ENCODE measurements at places on chromosomes 3 and 15.

DNA sequence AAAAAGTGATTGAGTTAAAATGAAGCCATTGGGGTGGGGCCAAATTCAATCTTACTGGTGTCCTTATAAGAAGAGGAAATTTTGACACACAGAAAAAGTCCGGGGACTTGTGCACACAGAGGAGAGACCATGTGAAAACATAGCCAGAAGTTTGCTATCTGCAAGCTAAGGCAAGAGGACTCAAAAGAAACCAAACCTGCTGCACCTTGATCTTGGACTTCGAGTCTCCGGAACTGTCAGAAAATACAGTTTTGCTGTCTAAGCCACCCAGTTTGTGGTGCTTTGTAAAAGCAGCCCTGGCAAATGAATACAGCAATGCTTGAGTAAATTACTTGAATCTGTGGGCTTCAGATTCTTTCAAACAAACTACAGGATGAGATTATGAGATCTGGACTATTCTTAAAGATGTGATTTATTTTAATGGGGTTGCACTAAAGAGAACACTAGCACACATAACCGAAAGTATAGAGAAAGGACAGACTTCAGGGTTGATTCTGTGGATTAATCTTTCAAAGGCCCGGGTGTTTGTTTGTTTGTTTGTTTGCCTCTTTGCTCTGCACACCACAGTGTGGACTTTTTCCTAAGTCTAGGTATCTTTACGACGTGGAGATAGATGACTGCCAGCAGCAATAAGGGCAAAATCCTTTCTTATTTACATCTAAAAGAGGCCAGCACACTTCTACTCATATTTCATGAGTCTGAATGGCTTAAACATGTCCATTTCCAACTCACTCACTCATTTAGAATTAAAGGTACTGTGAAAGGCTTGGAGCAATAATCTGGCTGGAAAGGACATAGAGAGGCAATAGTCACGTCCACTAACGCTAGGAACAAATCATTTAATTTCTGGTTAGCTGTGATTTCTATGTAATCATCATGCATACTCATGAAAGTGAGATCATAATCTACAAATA is 53.9 kb upstream of the SSR3 start:
- DNase-seq = no peak

GRCh38 chr3:152728231-152728980 is 106.5 kb upstream of the P2RY1 start:
- DNase-seq = no peak

DNA sequence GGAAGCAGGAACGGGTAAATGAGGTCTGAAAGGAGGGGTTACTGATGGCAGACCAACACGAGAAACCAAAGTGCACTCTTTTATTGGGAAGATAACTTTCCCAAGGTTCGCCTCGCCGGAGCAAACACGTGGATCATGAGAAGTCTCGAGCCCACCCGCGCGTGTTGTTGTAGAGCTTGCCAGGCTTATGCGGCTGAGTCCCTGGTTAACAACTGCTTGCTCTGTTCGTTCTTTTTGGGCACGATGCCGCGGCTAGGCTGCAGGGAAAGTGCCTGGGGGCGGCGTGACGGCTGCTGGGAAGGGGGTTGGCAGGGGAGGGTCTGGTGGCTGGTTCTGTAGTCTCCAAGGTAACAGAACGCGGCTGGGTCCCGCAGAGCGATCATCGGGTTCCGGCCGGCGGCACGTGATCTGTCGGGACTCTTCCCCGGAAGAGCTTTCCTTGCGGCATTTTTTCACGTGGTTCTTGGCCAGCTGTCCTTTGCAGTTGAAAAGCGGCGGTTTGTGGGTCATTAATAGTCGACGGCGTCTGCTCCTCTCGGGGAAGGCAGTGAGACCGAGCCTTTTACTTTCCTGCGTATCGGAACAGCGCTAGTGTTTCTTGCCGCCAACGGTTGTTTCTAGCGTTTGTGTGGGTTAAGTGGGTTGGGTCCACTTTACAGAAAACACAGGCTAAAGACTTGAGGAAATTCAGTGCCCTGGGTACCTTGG is 1.5 kb downstream of the MGA start:
- peak; percentile 69 for DNase-seq

GRCh38 chr3:78483090-78483489 is 1284.7 kb downstream of the ROBO1 start:
- DNase-seq = no peak

DNA sequence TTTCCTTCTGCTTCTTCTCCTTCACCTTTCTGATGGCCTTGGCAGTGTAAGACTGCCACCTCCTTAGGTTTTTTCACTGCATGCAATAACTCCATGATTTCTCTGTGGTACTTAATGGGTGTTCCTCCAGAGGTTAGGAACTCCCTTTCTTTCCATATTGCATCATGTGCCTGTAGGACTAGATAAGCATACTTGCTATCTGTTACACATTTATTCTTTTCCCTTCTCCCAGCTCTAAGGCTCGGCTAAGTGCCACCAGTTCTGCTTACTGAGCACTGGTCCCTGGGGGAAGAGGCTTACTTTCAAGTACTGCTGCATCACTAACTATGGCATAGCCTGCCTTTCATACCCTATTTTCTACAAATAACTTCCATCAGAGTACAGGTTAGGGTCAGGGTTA is 351.8 kb downstream of the OTOL1 start:
- no peak for DNase-seq

GRCh38 chr3:153221748-153222162 is 59.7 kb downstream of the RAP2B start:
- peak; percentile 90 for DNase-seq

Measured in activated CD4-positive, alpha-beta T cell treated with anti-CD3 and anti-CD28 coated beads, Interleukin-2, Interleukin-4, amounts not matched to agents 100 ng/mL and 50 ng/mL, durations not matched to agents 16 hours and 8 hours (primary cell).